ENCODE measurements at places on chromosomes 1 and 21.

GRCh38 chr1:197916500-197916983 is 630 bp upstream of the LHX9 start:
- no peak for DNase-seq

GRCh38 chr1:238129677-238130076 is 239.0 kb upstream of the ZP4 start:
- no peak for DNase-seq

GRCh38 chr1:175749075-175749474 is 5.7 kb upstream of the TNR start:
- DNase-seq: no peak

- DNase-seq: no peak
Measured at GRCh38 chr1:200888349-200888838, 6.3 kb upstream of the INAVA start.

DNA sequence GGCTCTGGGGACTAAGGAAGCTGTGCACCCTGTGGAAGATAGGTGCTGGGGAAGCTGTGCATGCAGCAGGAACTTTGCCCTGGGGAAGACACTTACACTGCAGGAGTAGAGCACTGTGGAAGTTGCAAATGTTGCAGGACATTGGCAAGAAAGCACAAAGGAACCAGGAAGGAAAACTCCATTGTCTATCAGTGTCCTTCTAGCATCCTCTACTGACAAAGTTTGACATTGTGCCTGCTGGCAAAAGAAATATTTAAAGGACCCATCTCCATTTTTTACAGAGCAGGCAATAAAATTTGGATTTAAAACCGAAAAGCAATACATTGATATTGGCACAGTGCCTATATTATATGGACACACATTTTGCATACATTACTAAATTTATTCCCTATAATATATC is 394.1 kb downstream of the PBX1 start:
- no peak for DNase-seq

DNA sequence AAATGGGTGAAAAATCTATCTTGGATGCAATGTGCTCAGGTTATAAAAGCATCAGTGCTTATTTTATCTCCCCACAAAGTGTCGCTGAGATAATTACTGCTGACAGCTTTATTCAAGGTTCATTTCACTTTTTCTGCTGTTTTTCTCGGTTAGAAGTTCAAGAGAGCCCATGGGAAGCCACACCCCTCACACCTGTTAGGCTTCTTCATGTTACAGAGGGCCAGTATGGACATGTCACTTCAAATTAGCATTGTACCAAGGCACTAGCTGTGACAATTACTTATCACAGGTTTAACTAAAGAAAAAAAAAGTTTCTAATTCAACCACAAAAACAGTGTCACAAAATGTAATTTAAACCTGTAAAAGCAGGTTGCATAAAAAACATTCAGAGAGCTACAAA is 187.3 kb upstream of the DMRTA2 start:
- DNase-seq: no peak

DNA sequence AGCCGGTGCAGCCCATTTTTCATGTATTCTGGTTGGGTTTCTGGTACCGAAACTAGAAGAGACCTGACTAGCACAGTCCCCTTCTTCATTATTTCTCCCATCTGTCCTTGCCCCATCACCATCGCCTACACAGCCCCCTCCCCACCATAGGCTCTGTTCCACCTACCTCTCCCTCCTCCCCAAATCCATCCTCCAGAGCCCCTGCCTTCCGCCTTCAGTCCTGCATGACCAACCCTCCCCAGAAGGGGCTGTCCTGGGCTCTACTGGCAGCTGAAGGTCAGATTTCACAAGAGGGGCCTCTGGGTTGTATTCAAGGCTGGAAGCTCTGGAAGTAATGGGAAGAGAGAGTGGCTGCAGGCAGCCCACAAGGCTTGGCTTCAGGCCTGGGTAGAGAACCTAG is 55.2 kb downstream of the SDC3 start:
- DNase-seq: no peak

Data from AG20443 (cell line).